ENCODE measurements at places on chromosomes 12 and 14.

GRCh38 chr12:13230500-13230899, 34.0 kb downstream of the EMP1 start:
- DNase-seq: no peak

GRCh38 chr12:88580051-88580871, at the start of gene KITLG:
Gene KITLG (minus strand): TSS chr12:88580471. CDS start chr12:88580278, 193 bp downstream.
- peak; percentile 1 for DNase-seq

- DNase-seq: no peak
These were observed 67.4 kb upstream of the ACTN1 start for GRCh38 chr14:69046476-69046860.

GRCh38 chr12:124684971-124685688, 117.7 kb upstream of the NCOR2 start:
- no peak for DNase-seq

- DNase-seq: no peak
These were observed 16.0 kb downstream of the PRIMA1 start for GRCh38 chr14:93772263-93772662.

- no peak for DNase-seq
These were observed 335.5 kb downstream of the NUAK1 start for GRCh38 chr12:105803292-105803691.

DNA sequence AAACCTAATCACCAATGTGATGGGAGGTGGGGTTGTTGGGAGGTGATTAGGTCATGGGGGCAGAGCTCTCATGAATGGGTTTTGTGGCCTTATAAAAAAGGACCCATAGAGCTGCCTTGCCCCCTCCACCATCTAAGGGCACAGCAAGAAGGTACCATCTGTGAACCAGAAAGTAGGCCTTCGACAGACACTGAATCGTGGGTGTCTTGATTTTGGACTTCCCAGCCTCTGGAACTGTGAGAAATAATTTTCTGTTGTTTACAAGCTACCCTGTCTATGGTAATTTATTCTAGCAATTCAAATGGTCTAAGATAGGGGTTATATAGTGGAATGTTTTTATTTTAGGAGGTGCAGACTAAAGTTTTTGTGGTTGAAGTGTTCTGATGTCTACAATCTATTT, 7.9 kb upstream of the SLC10A1 start:
- no peak for DNase-seq

DNA sequence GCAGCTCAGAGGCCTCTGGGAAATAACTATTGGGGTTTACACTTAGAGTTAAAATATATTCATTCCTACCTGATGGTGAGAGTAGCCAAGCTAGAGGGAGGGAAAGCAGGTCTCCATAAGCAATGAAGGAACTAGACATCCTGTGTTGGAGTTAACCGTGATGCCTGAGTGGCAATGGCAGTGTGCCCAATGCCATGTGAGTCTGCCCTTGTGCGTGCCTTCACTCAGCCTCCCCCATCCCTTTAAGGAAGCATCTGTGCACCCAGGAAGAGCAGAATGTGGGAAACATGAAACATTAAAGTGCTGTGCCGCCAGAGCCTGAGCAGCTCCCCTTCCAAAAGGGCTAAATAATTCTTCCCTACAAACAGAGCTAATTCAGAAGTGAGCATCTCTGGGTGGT, 76.3 kb downstream of the COX16 start:
- no peak for DNase-seq

GRCh38 chr12:47755655-47756562, 2.8 kb downstream of the RAPGEF3 start:
- peak; percentile 17 for DNase-seq

- no peak for DNase-seq
These were observed 22.0 kb downstream of the OR5AU1 start for GRCh38 chr14:21133901-21134300.

GRCh38 chr12:10393291-10393690, 3.5 kb upstream of the KLRK1 start:
- DNase-seq: no peak

GRCh38 chr12:124762791-124763593, 100.7 kb downstream of the SCARB1 start:
- peak; percentile 28 for DNase-seq

GRCh38 chr12:132672116-132672515, 15.0 kb downstream of the POLE start:
- no peak for DNase-seq

DNA sequence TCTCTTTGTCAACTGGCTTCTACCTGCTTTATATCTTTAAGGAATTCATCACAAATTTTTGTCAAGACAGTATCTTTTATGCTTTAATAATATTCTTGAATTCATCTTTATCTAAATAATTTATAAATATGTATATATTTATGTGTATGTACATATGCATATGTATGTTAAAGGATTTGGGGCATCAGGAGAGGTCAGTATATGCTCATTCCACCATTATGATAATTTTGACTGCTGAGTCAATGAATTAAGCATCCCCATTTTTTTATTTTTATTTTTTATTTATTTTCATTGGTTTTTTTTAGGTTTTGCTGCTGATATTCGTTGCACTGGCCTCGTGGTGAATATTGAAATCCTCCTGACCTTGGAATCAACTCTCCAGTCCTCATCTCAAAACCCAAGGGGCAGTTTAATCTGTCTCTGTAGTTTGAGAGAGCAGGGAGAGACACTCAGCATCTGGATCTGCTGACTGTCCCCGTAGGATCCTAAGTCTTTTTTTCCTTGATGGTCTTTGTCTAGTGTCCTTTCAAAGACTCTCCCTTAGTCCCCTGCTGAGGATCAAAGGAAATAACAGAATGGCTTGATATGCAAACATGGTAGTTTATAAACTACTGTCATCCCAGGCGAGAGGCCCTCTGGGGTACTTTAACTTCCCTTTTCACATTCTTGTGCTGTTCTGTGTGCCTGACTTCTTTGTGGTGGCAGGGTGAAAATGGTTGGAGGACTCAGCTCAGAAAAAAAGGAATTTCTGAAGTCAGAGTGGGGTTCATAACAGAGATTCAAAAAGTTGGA, 218.7 kb downstream of the DIO2 start:
- no peak for DNase-seq

GRCh38 chr12:107992870-107993451, 136.1 kb upstream of the WSCD2 start:
- DNase-seq: no peak

- no peak for DNase-seq
These were observed 16.7 kb upstream of the AQP2 start for GRCh38 chr12:49933796-49934195.

GRCh38 chr14:65937079-65937959, 524.8 kb downstream of the FUT8 start:
- no peak for DNase-seq

- peak; percentile 6 for DNase-seq
These were observed 10.9 kb upstream of the KRT77 start for GRCh38 chr12:52713960-52714886.

DNA sequence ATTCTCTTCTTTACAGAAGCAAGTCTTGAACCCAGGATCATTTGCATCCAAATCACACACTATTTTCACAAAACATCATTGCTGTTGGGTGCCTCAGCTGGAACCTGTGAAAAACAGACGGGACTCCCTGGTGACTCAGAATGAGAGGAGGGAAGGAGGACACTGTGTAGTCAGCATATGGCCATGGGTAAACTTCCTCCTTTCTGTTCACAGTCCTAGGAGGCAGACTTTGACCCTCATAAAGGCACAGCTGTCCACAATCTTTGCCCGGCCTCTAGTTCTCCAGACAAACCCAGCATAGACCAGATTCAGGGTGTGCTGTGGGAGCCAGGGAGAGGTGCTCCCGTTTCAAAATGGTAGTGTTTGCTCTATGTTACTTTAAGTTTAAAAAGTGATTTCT, 62.0 kb downstream of the DYRK2 start:
- no peak for DNase-seq

GRCh38 chr12:126999352-126999751, 1267.6 kb upstream of the TMEM132C start:
- DNase-seq: no peak

DNA sequence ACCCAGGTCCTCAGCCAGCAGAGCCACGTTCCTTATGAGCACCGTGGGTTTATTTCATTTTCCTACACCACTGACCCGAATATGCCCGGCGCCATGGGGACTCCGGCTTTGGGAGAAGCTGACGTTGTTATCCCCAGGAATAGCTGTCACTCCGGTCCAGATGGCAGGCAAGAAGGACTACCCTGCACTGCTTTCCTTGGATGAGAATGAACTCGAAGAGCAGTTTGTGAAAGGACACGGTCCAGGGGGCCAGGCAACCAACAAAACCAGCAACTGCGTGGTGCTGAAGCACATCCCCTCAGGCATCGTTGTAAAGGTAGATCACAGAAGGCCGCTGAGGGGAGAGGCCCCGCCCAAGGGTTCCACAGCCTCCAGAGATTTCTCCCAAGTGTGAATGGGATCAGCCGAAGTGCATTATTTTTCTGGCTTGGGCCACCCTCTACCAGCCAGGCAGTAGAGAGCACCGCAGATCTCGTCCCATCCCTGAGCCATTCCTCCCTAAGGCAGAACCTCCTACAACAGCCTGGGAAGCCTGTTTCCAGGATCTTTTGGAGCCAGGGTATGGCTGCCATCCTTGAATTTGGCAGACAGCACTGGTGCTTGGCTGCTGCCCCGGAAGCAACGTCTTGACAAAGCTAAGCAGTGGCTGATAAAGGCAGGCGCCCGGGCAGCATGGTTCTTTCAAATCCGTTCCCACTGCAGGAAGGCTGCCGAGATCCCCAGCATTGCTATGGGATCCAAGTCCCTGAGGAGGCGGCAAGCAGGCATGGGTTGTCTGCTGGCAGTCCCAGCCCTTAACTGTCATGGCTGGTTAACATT, 17.8 kb downstream of the CDK2AP1 start:
- DNase-seq: no peak

GRCh38 chr14:92716131-92716530, 32.3 kb downstream of the LGMN start:
- DNase-seq: no peak

DNA sequence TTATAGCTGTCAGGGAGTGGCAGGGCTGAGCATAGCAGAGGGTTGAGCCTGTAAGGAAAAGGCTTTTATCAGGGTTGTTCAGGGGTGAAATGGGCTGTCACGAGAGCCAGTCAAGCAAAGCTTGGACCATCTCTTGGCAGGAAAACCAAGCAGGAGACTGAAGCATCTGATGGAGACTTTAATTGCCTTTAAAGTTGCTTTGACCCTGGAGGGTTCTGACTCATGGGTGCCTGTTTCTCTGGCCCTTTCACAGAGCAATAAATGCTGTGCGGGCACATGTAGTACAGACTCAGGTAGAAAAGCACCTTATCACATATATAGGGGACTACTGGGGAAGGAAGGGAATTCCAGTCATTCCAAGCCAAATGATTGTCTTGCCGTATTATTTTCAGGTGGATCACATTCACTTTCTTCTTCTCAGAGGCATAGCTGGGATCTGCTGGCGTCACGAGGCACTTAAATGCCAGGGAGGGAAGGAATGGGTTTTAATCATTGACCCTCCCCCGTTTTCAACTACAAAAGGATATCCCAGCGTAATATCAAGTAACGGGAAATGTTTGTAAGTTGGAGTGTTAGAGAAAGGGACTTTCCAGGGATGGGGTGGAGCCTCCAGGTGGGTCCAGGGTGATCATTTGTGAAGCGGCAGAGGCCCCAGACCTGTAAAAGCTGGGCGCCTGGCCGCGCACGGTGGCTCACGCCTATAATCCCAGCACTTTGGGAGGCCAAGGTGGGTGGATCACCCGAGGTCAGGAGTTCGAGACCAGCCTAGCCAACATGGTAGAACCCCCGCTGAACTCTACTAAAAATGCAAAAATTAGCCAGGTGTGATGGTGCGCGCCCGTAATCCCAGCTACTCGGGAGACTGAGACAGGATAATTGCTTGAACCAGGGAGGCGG, 34.9 kb downstream of the PLEKHD1 start:
- no peak for DNase-seq

DNA sequence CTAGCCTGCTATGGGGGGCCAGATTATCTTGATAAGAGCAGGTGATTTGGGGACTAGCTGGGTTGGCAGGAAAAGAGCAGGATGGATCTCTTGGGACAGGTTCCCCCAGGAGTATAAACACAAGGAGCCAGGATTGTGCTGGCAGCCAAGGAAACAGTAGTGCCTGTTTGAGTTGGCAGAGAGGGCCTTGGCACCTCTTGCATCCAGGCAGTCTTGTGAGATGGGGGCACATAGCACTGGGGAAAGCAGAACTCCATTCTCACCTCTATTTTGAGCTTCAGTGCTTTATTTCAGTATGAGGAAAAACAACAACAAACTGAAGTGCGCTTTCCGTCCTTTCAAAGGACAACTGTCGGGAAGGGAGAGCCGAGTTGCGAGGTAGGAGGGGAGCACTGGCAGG, 9.4 kb upstream of the UNC119B start:
- DNase-seq: no peak

GRCh38 chr14:71358209-71358931, 451.1 kb downstream of the PCNX1 start:
- no peak for DNase-seq

DNA sequence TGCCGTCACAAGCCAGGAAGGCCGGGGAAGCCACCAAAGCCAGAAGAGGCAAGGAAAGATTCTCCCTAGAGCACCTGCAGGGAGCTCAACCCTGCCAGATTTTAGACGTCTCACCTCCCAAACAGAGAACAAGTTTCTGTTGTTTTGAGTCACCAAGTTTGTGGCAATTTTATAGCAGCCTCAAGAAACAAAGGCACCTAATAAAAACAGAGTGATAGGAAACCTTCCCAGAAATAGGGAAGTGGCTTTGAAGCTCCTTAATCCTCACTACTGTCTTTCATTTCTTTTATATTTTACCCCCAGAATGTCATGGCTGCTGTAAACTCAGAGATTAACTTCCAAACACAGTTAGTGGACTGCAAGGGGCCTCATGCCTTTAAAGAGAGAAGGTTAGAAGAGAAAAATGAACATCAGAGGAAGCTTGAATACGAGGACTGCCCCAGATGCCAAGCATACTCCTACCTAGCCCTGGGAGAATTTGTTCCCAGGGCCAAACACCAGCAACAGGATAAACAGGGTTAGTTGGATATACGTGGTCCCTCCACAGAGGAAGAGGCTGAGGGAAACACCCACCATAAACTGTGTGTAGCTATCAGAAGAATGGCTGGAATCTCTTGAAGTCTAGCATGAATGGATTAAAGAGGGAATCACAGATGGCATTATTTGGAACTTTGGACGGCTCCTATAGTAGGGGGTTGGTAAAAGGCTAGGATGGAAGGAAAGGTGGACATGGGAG, 148.3 kb downstream of the KCNA5 start:
- DNase-seq: no peak

DNA sequence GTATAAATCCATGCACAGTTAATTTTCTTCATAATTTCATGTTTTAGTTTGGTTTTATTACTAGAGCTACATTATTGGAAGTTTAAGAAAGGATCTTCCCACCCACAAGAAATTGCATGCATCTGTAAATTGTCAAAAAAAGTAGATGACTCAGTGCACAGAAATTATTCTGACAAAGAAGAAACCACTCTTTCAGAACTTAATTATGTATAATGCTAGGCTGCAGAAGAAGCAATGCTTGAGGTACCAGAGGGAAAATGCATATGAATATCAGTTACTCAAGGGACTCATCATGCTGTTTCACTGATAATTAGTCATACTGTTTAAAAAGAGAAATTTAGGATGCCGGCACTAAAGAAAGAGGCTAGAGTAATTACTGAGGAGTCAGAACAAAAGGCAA, 147.0 kb downstream of the SLC16A7 start:
- DNase-seq: no peak

GRCh38 chr12:110287986-110288385, 6.9 kb downstream of the ATP2A2 start:
- no peak for DNase-seq

GRCh38 chr14:23071244-23071920, 14.1 kb upstream of the CDH24 start:
- DNase-seq: peak; percentile 74
